Activated naive CD4-positive, alpha-beta T cell (primary cell): ENCODE measurements at places on chromosomes 3 and 15.

DNA sequence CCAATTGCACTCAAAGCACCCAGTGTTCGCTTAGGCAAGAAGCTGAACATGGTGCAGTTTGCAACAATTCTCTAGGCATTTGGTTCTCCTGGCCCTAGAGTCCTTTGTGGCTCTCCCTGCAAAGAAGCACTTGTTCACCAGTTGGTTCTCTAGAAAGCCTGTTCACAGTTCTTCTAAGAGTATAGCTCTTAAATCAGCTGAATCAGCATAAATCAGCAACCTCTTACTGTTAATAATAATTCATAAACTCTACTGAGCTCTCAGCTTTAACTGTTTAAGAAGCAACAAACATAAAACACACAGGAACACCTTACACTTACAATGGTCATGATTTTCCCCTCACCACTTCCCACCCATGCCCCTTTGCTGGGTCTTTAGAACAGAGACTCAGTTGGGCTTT lies 56.8 kb upstream of the PPP2R3A start:
- DNase-seq = no peak

GRCh38 chr3:196115678-196116083 lies 33.8 kb upstream of the TFRC start:
- no peak for DNase-seq

DNA sequence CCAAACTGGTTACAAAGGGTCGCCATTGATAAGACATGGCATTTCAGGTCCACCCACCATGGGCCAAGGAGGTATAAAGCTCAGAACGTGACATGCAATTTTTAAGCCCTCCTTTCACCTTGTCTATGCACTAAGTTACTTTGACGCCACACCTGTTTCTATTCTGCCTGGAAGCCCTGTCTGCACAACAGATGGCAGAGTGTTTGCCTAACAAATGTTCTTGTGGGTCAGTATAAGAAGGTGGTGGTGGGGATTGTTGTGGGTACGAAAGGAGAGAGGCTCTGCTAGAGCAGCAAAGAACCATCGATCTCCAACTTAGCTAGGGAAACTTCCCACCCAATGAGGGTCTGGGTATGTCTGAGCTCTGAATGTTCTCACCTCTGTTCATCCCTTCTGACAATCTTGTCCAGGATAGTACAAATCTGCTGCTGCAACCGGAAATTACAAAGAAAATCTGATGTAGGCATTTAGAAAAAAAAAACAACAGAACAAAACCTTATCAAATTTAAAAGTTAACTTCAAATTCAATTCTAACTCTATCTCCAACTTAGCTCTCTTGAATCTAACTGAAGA lies 945.0 kb upstream of the CFAP20DC start:
- no peak for DNase-seq

DNA sequence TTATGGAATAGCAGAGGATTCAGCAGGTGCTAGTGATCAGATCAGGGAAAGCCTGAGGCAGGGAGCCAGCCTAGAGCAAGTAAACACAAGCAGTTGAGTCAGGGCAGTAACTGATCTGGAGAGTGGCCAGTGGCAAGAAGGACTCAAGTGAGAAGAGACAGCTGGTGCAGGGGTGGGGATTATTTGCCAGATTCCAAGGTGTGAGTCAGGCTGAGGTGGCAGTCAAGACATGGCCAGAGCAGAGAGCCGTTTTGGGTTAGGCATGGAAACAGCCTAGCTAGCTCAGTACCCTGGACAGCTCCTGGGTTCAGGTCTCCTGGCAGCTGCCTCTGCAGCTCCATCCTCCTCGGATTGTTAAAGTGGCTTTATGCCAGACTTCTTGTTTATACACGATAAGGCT lies 281.9 kb upstream of the ONECUT1 start:
- no peak for DNase-seq

- no peak for DNase-seq
Measured at GRCh38 chr3:157274644-157275137, 114.7 kb upstream of the CCNL1 start.

GRCh38 chr3:44883999-44884431 lies 9.6 kb downstream of the TGM4 start:
- no peak for DNase-seq

- no peak for DNase-seq
Measured at GRCh38 chr3:28114893-28115292, 126.5 kb upstream of the CMC1 start.

- DNase-seq = no peak
Measured at GRCh38 chr3:94176988-94177745, 114.3 kb downstream of the NSUN3 start.

GRCh38 chr3:65979731-65980130 lies 59.0 kb downstream of the MAGI1 start:
- no peak for DNase-seq

DNA sequence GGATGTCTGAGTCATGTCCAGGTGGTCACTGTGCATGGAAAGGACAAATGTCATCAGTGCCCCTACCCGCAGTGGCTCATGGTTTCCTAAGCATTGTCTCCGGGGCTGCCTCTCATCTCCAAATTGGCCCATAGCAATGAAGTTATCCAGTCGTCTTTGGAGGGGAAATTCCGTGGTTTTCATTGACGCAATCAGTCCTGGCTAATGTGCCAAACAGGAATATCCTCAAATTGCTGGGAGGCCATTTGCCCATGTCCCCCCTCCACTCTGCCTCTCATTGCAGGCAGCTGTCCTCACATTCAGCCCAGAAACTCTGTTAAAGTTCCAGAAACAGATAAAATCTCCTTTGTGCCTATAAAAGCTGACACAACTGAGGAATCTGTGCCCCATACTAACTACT lies 81.6 kb downstream of the MCTP2 start:
- no peak for DNase-seq

DNA sequence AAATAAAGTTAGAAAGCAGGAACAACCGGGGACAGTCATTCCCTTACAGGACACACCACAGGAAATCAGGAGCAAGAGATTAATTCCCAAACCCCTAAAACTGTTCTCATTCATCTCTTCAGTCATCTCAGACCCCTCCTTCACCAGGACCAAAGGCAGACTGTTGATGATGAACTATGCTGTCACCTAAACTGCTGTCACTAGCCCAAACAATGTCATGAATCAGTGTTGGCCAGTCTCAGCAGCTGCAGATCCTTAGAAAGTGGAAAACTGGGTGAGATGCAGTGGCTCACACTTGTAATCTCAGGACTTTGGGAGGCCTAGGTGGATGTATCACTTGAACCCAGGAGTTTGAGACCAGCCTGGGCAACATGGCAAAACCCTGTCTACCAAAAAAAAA lies 909.6 kb downstream of the ROBO1 start:
- no peak for DNase-seq

DNA sequence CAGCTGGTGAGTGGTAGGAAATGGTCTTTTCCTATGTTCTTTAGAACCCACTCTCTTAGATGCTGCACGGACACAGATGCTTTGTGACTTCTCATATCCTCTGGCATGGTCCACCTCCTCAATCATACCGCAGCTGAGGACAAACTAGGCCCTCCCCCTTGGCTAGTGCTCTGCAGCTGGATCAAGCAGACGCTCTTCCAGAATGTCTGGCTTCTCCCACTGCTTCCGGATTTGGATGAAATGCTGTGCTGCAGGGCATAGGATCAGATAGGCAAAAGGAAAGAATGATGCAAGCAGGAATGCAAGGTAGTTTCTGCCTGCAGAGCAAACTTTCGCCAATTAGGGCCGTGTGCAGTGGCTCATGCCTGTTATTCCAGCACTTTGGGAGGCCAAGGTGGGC lies 75.7 kb upstream of the SLC4A7 start:
- no peak for DNase-seq

- no peak for DNase-seq
Measured at GRCh38 chr3:149151843-149152242, 22.4 kb downstream of the HPS3 start.

- no peak for DNase-seq
Measured at GRCh38 chr15:61309031-61309511, 80.0 kb upstream of the RORA start.

DNA sequence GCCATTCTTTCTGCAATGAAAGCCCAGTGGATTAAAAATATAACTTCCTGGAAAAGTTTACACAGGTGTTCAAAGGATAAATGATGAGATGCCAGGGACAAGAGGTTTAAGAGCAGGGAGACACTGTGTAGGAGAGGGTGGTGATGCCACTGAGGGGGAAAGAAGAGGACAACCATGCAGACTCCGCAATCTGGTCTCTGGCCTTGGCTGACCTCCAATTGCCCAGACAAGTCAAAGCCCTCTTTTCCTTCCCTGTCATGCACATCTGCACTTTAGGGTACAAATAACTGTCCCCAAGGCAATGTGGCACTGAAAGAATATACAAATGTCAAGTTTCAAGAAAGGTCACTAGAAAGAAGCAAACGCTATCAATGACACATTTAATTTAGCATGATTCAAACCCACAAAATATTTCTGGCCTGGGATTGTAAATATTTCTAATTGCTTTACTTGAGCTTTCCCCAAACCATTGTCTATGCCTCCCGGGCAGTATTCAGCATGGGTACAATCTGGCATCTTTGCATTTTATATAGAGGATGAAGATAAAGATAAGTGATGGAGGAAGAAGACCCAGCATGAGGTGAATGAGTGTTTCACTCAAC lies 319.4 kb downstream of the PLCL2 start:
- DNase-seq = no peak

DNA sequence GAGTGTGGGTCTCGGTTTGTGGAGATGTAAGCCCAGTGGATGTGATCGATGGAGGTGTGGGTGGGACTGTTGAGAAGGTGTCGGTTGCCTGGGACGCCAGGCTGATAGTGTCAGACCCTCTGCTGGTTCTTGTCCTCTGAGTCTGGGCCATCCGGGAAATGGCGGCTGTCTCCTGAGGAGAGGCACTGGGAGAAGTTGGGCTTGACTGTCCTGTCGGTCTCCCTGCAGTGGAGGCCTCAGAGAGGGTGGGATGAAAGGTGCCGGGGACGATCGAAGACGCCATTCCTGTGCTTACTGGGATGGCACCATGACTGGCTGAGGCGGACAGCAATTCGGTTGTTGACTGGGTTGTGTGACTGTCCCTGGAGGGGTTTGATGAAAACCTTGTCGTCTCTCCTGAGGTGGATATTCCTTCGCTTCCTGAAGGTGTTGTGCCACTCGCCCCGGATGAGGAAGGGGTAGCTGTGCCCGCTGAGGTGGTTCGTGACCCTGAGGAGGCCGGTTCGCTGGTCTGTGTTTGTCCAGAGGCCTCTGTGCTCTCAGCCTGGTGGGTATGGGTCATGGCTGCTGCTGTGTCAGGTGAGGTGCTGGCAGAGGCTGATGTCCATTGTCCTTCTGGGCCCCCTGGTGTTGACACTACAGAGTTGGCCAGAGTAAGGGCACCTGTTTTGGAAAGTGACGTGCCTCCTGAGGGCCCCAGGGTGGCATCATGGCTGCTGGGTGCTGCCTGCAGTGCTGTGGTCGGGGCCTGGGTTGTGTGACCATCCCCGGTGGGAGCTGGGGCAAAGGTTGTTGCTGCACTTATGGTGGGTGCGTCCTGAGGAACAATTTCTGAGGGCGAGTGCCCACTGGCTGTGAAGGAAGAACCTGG lies 22.8 kb downstream of the MUC4 start:
- no peak for DNase-seq

DNA sequence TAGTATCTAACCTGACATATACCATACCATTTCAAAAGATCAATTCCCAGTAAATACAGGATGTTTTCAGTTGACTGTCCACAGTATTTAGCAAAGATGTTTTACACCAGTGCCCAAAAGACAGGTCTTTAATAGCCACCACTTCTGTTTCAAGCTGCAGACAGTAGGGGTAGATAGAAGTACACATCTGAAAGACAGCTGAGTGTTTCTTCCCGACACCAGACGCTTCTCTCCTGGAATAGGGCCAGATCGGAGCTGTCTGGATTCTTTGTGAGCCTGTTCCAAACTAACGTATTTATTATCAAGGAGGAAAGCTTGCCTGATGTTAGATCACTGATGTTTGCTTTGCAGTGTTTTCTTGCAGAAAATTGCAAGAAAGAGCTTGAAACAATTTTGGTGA lies 136.1 kb upstream of the RBMS3 start:
- no peak for DNase-seq

DNA sequence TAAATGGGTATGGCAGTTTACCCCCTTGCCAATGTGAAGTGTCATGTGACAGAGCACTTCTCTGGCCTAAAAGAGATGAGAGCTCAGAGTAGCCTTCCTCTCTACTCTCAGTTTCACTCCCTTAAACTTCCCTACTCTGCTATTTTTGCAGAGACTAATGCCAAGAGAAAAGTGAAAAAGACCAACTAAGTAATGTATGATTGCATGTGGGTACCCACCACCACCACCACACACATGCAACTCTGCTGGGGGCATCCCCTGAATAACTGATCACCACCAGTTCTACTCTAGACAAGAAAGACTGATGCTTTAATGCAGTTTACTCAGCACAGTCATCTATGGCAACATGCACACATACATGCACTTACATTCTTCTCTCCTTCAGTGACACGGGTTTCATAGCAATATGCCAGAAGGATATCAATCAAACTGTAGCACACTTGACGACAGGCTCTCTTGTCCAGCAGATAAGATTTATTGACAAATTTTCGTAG lies 31.3 kb downstream of the SHQ1 start:
- no peak for DNase-seq

- DNase-seq = no peak
Measured at GRCh38 chr3:139295040-139295439, 48.8 kb upstream of the MRPS22 start.

DNA sequence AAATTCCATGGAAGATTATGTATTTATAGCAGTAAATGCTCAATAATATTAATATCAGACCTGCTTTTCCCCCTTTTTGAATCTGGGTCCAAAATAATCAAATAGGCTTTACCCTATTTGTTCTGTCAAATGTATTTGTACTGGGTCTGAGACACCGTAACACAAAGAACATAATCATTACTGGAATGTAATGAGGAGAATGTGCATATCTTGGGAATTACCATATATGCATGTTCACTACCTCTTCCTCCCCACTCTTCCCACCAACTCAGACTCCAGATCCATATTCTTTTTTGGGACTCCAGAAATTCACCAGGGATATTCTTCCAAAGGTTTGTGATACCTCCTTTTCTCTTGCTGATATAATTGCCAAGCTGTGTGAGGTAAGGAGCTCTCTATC lies 237.1 kb downstream of the KCNMB2 start:
- DNase-seq = no peak

- no peak for DNase-seq
Measured at GRCh38 chr3:128945041-128945877, 48.6 kb downstream of the CFAP92 start.

GRCh38 chr15:32682569-32682968 lies 35.2 kb upstream of the GREM1 start:
- DNase-seq = no peak
